ENCODE measurements at places on chromosomes 16 and 17.

GRCh38 chr16:89012622-89012995, 35.6 kb upstream of the CBFA2T3 start:
- no peak for DNase-seq

GRCh38 chr17:20122254-20122879, 113.2 kb downstream of the SPECC1 start:
- DNase-seq: no peak

DNA sequence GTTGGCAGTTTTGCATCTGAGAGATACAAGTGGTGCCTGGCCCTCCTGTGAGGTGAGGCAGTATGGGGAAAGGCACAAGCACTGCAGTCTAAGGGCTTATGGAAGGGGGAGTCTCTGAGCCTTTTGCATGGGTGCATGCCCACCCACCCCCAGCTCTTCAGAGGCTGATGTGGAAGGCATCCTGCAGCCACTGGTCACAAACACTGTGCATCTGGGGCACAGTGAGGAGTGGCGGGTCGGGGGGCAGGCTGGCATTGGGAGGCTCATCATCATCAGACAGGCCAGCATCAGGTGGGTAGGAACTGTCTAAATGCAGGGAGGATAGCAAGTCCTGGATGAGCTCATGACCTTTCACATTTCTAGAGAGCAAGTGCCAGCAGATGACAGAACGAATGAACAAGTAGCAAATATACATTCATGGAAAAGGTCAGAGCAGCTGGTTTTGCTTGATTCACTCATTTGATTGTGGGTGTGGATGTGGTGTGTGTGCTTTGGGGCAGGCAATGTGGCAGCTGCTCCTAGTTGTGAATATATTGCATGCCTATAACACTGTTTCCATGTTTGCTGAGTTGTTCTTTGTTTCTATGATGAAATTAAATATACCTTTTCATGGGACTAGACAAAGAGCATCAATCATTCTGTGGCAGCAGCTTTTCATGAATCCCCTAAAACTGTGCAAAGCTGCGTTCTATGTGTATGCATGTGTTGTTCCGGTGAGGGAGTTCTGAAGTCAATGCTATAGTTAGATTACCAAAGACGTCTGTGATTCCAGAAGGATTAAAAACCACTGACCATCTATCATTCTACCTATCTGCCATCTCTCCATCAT, 29.2 kb downstream of the TRIM25 start:
- no peak for DNase-seq

- no peak for DNase-seq
Observed at GRCh38 chr16:30382111-30382881, at the start of gene SEPTIN1. SEPTIN1 (minus strand) TSS chr16:30382561; CDS start chr16:30382542, 19 bp downstream.

DNA sequence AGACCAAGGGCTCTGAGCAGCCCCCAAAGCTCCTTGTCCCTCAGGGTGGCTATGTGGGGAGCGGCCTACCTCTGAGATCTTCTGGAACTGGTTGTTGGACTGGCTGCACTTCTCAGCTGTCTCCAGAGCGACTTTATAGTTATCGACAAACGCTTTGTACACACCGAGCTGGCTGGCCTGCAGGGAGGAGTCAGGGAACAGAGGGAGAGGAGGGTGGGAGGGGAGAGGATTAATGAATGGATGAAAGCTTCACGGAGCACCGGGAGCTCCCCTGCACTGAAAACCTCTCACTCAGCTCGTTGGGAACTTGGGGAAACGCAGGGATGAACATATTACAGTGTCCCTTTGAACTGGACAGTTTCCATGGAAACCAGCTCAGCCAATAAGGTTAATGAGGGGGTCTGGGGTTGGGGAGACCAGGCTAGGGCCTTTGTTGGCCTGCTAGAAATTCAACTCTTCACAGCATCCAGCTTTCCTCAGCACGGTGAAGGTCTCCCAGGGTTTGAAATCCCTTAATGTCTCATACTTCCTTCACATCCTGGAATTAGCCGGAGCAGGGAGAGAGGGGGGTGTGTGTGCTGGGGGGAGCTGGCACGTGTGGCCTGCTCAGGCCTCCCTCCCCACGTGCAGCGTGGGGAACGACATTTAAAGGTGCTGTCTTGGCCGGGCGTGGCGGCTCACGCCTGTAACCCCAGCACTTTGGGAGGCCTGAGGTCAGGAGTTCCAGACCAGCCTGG, 86.7 kb downstream of the TIMM22 start:
- DNase-seq: no peak

Measured in HS-5 (cell line).